ENCODE measurements at places on chromosomes 16 and 17. TPM values are rescaled to one million over a fixed set of nuclear protein-coding genes. Genes with fewer than 3 reads are reported as not detected.

DNA sequence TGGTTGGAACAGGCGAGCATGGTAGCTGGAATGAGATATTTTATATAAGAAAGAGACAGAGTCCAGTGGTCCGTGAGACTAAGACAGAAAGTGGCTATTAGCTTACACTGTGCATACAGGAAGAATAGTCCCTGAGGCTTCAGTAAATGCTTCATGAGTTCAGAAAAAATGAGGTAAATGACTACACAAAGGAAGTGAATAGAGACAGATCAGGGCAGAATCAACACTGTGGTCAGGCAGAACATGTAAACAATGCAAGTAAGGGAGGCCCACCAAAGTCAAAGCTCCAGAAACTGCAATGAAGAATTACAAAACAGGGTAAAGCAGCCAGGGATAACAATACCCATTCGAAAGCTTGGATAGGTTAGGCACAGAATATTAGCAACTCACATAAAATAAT lies 4.8 kb downstream of the ABCA10 start:
- no peak for DNase-seq

GRCh38 chr16:61952841-61953240 lies 83.4 kb downstream of the CDH8 start:
- DNase-seq: no peak

DNA sequence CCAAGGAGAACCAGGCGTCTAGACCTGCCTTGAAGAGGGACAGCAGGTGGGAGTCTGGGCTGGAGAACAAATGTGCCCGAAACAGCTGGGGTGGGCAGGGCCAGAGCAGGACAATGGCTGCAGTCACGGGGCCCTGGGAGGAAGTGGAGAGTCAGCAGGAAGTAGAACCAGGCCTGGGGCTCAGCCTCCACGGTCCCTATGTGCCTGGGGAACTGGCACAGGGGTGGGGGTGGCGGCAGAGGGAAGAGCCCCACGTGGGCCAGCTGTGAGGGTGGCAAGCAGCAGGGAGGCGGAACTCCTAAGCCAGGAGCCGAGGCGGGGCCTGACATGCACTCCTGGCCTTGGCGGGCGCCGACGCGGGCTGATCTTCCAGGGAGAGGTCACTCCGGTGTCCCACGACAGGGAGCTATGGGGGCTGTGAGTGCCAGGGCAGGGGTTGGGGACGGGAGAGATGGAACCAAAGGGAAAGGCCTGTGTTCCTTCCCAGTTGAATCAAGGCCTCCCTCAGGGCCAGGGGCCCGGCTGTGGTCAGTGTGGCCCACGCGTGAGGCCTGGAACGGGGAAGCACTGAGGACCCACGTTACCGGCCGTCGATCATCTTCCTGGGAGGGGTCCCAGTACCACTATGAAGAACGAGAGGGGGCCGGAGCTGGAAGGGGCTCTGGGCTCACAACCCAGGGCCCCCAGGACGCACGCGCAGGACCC lies 42.7 kb downstream of the TIMM22 start:
- peak; percentile 95 for DNase-seq

SERPINF2 gene
- 41.7 TPM for total RNA-seq

DNA sequence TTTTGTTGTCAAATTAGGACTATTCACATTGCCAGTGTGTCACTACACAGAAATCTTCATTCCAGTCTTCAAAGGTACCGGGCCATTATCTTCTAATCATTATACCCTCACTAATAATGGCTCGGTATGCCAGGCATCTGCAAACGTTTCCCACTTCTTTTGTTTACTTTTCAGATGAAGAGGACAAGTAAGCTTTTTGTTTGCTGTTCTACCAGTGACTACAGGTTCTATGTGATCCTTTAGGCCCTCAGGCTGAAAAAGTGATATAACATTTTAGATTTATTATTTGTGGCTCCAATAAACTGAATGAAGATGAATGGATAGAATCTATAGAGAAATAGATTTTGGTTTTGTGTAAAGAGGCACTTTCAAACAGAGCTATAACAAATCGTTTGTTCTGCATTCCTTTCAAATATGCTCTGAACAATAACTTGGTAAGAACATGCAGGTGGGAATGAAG lies 403 bp upstream of the KRTAP3-1 start:
- DNase-seq: no peak

DNA sequence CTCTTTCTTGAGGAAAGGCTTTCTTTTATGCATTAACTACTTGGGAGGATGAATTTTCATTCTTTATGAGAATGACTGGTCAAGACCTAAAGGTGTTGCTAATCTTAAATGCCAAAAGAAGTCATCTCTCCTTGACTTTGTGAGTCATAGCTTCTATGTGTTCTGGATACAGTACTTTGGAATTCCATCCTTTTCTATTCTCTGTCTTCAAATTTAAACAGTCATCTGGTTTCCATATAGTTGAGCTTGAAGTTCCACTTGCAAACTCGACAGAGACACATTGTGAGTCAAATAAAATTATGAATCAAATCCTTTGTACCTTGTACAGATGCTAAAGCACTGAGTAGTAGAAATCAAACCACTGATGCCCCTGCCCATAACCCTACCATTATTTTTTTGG lies 271.9 kb upstream of the PMFBP1 start:
- no peak for DNase-seq

DNA sequence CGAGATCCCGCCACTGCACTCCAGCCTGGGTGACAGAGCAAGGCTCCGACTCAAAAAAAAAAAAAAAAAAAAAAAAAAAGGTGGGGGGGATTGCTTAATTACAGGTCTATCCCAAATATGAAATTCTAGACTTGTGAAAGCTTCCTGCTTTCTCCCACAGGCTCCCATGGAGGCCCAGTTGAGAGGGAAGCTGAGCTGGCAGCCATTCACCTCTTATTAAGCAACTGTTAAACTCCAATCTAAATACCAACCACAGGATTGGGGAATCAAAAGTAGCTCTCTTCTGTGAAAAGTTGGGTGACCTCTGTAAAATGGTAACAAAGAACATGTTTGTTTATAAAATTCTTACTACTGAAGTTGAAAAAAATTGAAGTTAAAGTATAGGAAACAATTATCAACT lies 45.8 kb upstream of the STAC2 start:
- DNase-seq: no peak

DOC2A gene
- total RNA-seq: 0.28 TPM

Data from posterior vena cava (tissue), 2 donors.